T-helper 17 cell (primary cell): ENCODE measurements at places on chromosomes 7 and 10. TPM values are rescaled to one million over a fixed set of nuclear protein-coding genes. Genes with fewer than 3 reads are reported as not detected.

GRCh38 chr7:120089968-120090367 is 183.0 kb upstream of the KCND2 start:
- DNase-seq: no peak

NKX1-2 gene
- total RNA-seq: not detected

DNA sequence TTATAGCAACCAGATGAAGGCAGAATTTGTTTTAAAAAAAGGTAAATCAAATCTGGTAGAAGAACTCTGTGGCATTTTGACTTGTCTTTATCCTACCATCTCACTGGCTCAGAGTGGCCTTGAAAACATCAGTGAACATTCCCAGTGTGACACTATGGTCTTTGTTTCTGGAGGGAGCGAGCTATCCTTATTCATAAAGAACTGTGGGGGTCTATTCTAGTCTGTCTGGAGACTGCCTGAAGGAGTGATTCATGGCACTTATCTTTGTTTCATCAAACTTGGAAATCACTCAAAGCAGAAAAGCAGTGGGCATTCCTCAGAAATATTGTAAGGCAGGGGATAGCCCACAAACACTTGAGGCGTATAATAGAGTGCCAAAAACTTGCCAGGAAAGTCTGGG is 719.1 kb downstream of the PCDH15 start:
- DNase-seq: no peak

PALD1 gene
- total RNA-seq: 0.13 TPM

DNA sequence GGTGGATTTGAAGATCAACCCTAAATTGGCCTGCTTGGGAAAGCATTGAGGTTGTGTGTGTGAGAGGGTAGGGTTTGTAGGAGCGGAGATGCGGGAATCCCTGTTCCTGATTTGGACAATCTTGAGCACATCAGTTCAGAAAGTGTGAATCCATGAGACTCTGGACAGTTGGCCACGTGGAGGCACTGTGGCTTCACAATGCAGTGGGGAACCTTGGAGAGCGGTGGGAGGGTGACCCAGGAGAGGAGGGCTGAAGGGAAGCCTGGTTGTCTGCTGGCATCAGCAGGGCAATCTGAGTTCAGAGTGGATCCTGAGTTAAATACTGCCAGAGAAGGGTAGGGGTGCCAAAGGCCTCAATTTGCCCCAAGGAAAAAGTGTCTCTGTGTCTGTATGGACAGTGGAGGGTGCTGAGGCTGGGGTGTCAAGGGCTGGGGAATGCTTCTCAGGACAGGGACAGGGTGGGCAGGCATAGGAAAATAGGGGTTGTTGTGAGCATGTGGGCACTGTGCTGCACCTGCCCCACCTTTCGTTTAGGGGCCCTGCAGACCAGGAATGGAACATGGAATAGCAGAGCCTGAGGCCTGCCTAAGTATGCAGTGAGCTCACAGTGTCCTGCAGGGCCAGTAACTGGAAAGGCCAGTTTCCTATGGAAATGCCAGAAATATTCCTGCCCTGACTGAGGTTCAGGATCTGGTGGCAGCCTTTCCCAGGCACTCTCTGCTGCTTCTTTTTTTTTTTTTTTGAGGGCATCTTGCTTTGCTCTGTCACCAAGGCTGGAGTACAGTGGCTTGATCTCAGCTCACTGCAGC is 162.9 kb upstream of the PRSS58 start:
- no peak for DNase-seq

DNA sequence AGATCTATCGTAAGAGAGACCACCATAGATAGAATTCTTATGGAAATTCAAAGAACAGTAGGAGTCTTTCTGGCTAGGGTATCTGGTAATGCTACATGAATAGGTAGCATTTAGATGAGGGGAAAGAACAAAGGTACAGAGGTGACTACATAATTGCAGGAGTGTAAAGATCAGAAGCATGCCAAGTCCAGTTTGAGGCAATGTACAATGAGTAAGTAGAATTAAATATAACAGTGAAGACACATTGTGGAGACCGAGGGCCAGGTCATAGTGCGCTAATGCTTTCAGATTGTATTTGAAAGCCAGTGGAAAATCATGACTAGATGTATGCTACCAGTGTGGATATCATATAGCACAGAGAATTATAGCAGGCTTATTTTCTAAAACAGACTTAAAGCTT is 1611.6 kb upstream of the LRRTM3 start:
- DNase-seq: no peak

DNA sequence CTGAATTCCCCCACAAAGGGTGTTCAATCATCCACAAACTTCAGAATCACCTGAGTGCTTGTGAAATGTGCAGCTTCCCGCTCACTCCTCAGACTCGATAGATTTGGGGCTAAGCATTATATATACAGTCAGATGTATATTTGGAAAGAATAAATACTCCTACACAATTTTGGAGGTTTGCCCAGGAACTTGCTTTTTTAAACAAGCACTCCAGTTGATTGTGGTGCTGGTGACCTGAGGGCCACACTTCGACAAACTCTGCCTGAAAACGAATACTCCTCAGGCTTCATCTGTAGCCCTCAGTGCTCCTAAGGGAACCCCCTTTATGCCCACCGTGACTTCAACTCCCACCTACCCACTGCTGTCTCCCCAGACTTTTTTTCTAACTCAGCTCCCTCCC is 211.6 kb downstream of the INHBA start:
- no peak for DNase-seq

PPP1R17 gene
- total RNA-seq: not detected

ASIC3 gene
- 6.7 TPM for total RNA-seq

GRCh38 chr7:25647872-25648271 is 419.6 kb upstream of the NPVF start:
- DNase-seq: no peak

GRCh38 chr7:90709501-90710465 is 113.7 kb downstream of the CDK14 start:
- DNase-seq: no peak

- DNase-seq: no peak
These were observed 10.4 kb upstream of the FAM3C start for GRCh38 chr7:121406461-121406860.

TMEM26 gene
- not detected for total RNA-seq

REPIN1 gene
- 43.0 TPM for total RNA-seq

- no peak for DNase-seq
These were observed 57.8 kb upstream of the SDK1 start for GRCh38 chr7:3243256-3243655.

CALHM3 gene
- not detected for total RNA-seq

GIMAP7 gene
- total RNA-seq: 62.7 TPM

GRCh38 chr10:74114041-74114448 is 36.6 kb downstream of the AP3M1 start:
- DNase-seq: no peak

DNA sequence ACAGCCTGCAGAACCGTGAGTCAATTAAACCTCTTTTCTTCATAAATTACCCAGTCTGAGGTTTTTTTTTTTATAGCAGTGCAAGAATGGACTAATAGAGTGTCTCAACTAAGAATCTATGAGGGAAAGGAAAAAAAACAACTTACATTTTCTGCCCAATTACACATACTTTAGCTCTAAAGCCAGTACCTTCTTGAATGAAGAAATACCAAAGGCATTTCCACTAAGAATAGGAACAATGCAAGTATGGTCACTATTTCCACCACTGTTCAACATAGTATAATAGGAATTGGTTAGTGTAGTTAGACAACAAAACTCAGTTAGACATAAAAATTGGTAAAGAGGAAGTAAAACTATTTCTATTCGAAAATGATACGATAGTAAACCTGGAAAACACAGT is 37.6 kb downstream of the MICU1 start:
- no peak for DNase-seq

ACHE gene
- 0.21 TPM for total RNA-seq

- no peak for DNase-seq
These were observed 155.0 kb downstream of the RNF216 start for GRCh38 chr7:5626498-5626897.

GRCh38 chr7:156380261-156380660 is 260.3 kb upstream of the RNF32 start:
- DNase-seq: no peak

RNLS gene
- 4.6 TPM for total RNA-seq

- no peak for DNase-seq
These were observed 8.2 kb downstream of the NT5C3A start for GRCh38 chr7:33054261-33054964.

GRCh38 chr7:130879191-130879590 is 145.2 kb upstream of the KLF14 start:
- no peak for DNase-seq

FIGNL1 gene
- total RNA-seq: 8.6 TPM

GRCh38 chr7:24820730-24821044 is 63.4 kb upstream of the GSDME start:
- no peak for DNase-seq

FEZF1 gene
- total RNA-seq: not detected

- no peak for DNase-seq
These were observed 111.5 kb upstream of the PHYHIPL start for GRCh38 chr10:59064759-59065539.

H2BK1 gene
- total RNA-seq: 1.0 TPM

DNA sequence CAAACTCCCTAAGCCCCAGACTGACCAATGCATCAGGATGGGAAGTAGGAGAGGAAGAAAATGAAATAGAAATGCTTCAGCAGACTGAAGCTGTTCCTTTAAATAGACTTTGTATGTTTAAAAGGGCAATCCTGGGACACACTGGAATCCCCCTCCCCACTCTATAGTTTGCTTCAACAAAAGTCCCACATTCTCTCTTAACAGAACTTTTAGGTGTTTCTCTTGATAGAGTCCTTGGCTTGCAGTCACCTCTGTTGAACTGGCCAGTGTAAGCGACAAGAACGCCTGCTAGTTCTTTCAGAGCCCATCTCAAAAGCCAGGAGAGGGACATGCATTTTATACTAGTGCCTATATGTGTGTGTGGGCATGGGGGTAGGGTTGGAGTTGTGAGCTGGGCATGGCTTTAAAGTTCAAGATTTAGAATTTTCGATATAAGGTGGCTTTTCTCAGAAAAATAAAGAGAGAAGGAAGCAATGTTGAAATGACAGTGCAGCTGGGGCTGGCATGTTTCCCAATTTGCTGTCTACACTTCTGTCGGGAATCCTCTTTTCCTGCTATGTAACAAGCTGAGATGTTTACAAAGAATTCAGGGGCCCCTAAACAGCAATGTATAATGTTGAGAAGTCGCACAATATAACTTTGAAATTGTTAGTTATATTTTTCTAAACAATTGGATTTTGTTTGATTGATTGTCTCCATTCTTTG is 2.1 kb downstream of the TBX20 start:
- no peak for DNase-seq
